Pancreas (tissue), 10 donors: ENCODE measurements at places on chromosomes 12 and 14. TPM values are rescaled to one million over a fixed set of nuclear protein-coding genes. Genes with fewer than 3 reads are reported as not detected.
A peak's percentile ranks its signal among the peaks of the same experiment; 100 is the strongest.

GRCh38 chr14:22159957-22160356 lies 429.1 kb downstream of the DAD1 start:
- H3K27ac ChIP-seq = no peak overlapping the region
- H3K4me1 ChIP-seq = no peaks in the 10 kb centered on the region
- H3K36me3 ChIP-seq = no peaks in the 10 kb centered on the region
- no peak overlapping the region for H3K4me3 ChIP-seq

- no peak overlapping the region for H3K27ac ChIP-seq
- no peaks in the 10 kb centered on the region for H3K4me1 ChIP-seq
- no peak overlapping the region for H3K4me3 ChIP-seq
- no peaks in the 10 kb centered on the region for H3K36me3 ChIP-seq
- no peak for DNase-seq
Measured at GRCh38 chr12:28967426-28967825, 181.7 kb upstream of the FAR2 start.

GRCh38 chr12:94516985-94517384 lies 57.3 kb upstream of the CEP83 start:
- H3K4me3 ChIP-seq = no peak overlapping the region
- DNase-seq = no peak
- H3K36me3 ChIP-seq = no peaks in the 10 kb centered on the region
- no peaks in the 10 kb centered on the region for H3K27me3 ChIP-seq
- H3K27ac ChIP-seq = no peak overlapping the region

GRCh38 chr14:78631551-78631950 lies 461.4 kb downstream of the NRXN3 start:
- H3K27me3 ChIP-seq = peaks cover 8% of the 10 kb centered on the region
- no peak for DNase-seq
- H3K36me3 ChIP-seq = no peaks in the 10 kb centered on the region

DNA sequence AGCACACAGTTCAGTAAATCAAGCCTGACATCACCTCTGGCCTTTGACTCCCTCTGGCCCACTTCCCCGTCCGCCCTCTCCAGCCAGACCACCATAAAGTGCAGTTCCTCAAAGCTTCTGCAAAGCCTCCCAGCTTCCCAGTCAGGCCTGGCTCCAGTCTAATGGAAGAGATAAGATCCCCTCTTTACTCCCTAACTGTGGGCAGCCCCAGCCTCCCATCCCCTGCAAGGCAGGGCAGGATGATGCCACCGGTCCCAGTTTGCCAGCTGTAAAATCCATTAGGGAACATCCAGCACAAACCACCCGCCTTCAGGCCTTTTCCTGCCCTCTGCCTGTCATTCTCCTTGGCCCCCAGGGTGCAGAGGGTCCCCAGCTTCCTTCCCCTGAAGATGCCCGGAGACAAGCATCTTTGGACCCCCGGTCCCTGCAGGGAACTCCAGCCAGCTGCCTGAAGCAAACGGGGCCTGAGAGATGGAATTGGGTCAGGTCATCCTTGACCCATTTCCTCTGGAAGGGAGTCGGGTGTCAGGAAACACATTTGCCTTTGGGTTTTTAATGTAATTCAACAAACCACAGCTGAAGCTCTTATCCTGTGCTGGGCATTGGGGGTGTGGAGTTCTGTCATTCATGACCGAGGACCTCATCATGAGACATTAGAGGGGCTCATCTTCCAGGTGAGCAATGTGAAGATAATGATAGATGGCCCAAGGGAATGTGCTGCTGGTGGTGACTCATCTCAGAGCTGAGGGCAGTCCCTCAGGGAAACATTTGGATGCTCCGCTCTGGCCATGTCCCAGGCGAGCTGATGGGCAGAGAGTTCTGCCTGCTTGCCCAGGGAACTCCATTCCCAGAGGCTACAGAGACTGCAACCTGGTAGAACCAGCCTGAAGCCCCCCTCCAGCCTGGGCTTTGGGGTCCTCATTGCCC lies 93.8 kb upstream of the CLMN start:
- H3K4me3 ChIP-seq = no peak overlapping the region
- H3K27ac ChIP-seq = no peak overlapping the region
- no peaks in the 10 kb centered on the region for H3K27me3 ChIP-seq
- H3K4me1 ChIP-seq = no peaks in the 10 kb centered on the region

DNA sequence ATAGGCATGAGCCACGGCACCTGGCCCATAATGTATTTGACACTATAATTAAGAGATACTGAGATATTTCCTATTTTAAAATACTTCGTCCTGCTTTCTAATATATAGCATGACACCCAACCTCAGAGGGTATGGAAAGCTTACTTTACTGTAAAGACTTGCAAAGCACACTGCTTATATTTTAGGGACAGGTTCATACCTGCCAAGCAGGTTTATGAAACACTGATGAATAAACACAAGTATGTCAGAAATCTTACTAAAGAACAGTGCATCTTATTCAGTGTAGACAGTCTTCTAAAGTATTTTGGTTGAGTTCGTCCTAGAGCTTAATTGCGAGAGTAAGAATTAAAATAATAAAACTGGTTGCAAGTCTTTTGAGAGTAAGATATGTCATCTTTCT lies 65.4 kb downstream of the PPFIBP1 start:
- no peaks in the 10 kb centered on the region for H3K27me3 ChIP-seq
- H3K4me1 ChIP-seq = no peaks in the 10 kb centered on the region
- H3K36me3 ChIP-seq = no peaks in the 10 kb centered on the region
- no peak for DNase-seq
- no peak overlapping the region for H3K27ac ChIP-seq

GRCh38 chr12:132746613-132747012 lies 15.0 kb downstream of the ANKLE2 start:
- H3K4me3 ChIP-seq = no peak overlapping the region
- H3K36me3 ChIP-seq = peaks cover 68% of the 10 kb centered on the region
- DNase-seq = no peak
- H3K4me1 ChIP-seq = no peaks in the 10 kb centered on the region

GRCh38 chr12:124359671-124360581 lies 65.0 kb downstream of the RFLNA start:
- peak; percentile 93 for DNase-seq
- peak overlapping the region; percentile 80 for H3K27ac ChIP-seq
- H3K4me1 ChIP-seq = peaks cover 29% of the 10 kb centered on the region

Gene CLEC2A
- total RNA-seq = not detected

Gene PTPRR
- 0.20 TPM for total RNA-seq

Gene PTPN6
- 13.7 TPM for total RNA-seq

Gene HOXC12
- total RNA-seq = not detected
